Right kidney (tissue), 9 donors: ENCODE measurements at places on chromosomes 2 and 18.
A peak's percentile ranks its signal among the peaks of the same experiment; 100 is the strongest.

GRCh38 chr2:48677450-48677849, 59.8 kb downstream of the GTF2A1L start:
- DNase-seq: no peak

GRCh38 chr18:36993068-36993467, 164.1 kb downstream of the KIAA1328 start:
- DNase-seq: no peak

- no peak for DNase-seq
Observed at GRCh38 chr18:52319424-52319983, 20.5 kb upstream of the DCC start.

DNA sequence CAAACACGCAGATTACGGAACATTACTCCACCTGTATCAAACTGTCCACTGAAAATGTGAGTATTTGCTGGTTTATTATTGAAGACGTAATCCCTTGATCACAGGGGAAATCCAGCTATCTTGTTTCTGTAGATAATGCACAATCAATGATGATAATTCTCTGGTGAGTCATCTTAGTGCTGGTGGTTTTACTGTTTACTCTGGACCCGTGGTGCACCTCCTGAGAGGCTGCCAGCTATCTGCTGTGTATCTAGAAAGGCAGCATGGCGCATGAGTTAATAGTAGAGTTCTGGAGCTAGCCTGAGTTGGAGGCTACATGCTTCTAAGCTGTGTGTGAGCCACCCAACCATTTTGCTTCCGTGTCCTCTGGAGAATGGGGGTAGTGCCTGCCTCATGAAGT, 6.5 kb downstream of the NCAPH start:
- no peak for DNase-seq

- no peak for DNase-seq
Observed at GRCh38 chr18:24089515-24090337, 49.1 kb upstream of the CABYR start.

GRCh38 chr2:73253400-73253799, 19.3 kb downstream of the CCT7 start:
- DNase-seq: no peak

DNA sequence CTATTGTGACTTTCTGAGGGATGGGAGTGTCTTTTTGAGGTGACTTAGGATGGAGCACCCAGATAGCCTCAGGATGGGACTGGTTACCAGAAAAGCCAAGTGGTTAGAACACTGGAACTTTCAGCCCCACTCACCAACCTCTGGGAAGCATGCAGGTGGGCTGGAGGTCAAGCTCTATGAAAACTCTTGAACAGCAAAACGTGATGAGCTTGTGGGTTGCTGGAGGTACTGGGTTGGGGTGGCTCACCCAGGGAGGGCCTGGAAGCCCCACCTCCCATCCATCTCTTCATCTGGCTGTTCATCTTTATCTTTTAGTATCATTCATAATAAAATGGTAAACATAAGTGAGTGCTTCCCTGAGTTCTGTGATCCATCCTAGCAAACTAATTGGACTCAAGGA, 216.4 kb downstream of the SPP2 start:
- DNase-seq: no peak

DNA sequence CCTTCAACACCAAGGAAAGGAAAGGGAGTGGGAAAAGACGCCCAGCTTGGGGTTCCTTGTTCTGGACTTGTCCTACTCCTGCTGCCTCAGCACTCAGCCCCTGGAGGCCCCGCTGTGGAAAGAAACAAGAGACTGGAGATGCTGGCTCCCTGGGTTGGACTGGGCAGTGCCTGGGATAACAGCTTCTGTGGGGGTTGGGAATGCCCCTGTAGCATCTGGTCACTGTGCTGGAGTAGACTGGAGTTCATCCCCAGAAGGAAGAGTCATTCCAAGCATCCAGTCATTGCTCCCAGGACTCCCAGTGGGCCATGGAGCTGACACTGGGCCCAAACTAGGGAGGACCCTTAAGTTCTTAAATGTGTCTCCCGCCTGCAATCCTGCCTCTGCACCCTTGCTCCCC, 129.3 kb upstream of the HAAO start:
- DNase-seq: peak; percentile 12

DNA sequence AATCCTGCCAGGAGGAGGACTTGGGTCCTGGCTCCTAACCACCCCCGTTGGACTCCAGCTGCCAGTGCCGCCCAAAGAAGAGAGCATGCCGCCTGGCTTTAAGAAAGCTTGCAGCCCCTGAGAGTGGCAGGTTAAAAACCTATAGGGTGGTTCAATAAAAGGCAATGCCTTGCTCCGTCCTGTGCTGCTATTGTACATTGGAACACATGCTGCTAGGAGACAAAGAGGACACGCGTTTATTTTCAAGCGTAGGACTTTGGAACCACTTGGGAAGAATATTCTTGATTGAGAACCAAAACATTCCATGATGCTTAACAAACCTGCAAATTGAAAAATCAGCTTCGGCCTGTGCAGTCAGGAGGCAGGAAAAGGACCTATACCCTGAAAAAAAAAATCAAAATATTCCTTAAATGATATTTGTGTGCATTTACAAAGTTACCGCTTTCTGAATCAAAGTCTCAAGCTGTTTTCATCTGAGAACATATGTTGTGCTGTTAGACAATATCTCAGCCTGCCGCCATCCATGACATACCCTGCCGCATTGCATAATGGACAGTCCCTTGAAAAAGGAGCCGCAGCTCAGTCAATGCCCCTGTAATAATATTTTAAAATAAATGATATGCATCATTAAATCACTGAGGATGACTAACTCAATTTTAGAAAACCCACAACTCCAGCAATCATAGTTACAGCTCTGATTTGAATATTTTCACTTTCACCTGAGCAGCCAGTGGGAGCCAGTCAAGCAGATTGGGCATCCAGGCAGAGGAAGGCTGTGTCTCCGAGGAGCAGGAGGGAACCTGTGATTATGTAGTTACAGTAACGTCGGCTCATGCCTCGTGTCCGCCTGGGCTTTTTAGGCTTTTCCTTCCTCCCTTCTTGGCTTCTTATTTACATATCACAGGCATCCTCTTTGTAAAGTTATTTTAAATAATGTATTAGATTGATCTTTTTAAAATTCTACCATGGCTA, 805.6 kb upstream of the FANCL start:
- DNase-seq: no peak

DNA sequence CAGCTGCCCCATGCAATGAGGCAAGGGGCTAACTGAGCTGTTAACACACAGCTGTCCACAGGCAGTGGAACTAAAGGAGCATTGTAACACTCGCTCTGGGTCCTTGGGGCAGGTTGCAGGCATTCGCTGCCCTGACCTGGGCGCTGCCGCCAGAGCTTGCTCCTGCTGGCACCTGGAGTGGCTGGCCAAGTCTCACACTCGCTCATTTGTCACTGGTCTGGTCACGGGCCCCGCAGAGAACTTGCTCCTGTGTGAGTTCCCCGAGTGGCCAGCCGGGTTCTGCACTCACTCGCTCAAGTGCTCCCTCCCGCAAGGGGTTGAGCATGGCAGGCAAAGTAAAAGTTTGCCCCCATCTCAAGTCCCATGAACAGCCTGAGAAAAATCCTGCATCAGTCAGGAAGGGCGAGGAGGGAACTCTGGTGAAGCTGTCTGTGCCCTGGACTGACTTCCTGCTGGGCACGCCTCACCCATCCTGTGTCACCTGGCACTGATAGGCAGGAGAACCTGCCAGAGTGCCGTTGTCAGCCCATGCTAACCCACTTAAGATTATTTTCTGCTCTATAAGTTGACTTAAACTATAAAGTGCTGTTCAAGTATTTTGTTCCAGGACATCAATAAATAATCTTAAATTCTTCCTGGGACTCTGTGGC, 934.8 kb upstream of the GYPC start:
- no peak for DNase-seq

GRCh38 chr2:72050734-72051133, 96.9 kb downstream of the CYP26B1 start:
- no peak for DNase-seq

GRCh38 chr2:110113961-110114591, 1.5 kb downstream of the MALL start:
- no peak for DNase-seq

GRCh38 chr2:68727683-68728375, 6.8 kb upstream of the ARHGAP25 start:
- no peak for DNase-seq

DNA sequence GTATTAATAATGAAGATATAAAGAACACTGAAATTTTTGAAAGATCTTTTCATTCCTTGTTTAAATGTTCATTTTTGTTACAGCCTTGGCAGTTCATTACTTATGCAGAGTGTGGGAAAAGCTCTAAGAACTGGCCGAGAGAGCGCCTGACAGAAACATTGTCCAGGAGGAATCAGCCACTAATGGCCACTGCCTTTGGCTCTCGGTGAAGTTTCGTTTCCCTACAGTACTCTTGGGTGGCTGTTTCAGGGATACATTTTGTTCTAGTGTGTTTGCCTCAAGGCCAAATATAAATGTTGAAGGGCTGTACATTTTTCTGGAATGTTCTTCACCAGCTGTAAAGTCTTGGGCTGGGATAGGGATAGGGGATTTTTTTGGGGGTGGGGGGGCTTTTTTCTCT, 10.7 kb downstream of the SPTBN1 start:
- no peak for DNase-seq

DNA sequence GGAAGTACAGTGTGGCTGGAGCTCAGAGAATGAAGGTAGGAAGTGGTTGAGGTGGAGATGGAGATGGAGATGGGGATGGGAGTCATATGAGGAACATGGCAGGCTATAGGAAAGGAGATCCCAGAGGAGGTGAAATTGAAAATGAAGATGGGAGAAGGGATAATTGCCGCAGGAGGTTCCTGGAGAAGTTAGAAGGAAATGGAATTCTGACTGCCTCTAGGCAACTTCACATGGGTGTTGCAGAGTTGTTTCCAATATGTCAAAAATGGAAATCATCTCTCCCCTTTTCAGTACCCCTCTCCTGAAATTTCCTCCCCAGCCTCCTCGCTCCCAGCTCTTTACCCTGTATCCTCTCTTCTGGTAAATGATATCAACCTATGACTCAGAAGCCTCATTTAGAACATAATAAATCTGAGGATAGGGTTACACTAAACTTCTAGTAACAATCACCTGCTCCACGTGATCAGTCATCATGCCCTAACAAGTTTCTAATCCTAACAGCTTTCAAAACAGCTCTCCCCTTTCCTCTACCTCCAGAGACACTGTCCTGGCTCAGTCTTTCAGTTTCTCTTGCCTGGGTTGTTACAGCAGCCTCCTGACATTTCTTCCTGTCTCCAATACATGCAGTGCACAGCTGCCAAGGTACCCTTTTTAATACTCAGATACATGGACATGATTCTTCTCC, 201.9 kb upstream of the RBMS1 start:
- DNase-seq: no peak

GRCh38 chr2:6864231-6864754, 1.4 kb downstream of the CMPK2 start:
- DNase-seq: no peak

DNA sequence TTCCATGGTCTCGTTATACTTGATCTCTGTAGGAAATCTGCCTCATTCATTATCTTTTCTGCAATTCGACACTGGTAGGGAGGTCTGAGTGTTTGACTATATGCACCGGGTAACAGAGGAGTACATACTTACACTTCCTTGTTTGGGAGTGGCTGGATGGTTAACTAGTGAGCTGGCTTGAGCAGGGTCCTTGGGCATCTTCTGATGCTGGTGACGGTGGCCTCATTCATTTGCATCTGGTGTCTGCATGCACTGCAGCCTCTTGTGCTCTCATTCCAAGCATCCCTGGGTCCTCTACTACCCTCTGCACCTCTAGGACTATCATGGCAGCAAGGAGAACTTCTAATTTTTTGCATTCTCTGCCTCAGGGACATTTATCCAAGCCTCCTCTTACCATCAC, 100.0 kb upstream of the TCF4 start:
- no peak for DNase-seq

GRCh38 chr2:188456114-188456909, 164.6 kb downstream of the GULP1 start:
- no peak for DNase-seq

- no peak for DNase-seq
Observed at GRCh38 chr2:151459358-151459757, 49.7 kb downstream of the RIF1 start.

- no peak for DNase-seq
Observed at GRCh38 chr18:40356168-40356567, 1598.9 kb upstream of the PIK3C3 start.

DNA sequence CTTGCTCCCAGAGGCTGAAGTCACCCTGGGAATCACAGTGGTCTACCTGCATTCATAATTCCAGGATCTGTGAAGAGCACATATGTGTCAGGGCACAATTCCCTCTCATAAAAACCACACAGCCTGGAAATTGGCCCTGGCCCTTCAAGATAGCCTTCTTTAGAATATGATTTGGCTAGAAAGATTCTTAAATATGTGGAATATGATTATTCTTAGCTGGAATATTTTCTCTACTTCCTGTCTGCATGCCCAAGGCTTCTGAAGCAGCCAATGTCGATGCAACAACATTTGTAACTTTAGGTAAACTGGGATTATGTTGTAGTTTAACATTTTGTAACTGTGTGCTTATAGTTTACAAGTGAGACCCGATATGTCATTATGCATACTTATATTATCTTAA, 24.2 kb downstream of the ICOS start:
- DNase-seq: no peak

GRCh38 chr18:30682672-30683071, 359.9 kb downstream of the DSC3 start:
- DNase-seq: no peak

GRCh38 chr18:59631583-59632181, 65.5 kb downstream of the CCBE1 start:
- DNase-seq: no peak

GRCh38 chr2:64574871-64575270, 50.7 kb downstream of the AFTPH start:
- no peak for DNase-seq

GRCh38 chr18:80178935-80179818, 68.1 kb downstream of the PARD6G start:
- no peak for DNase-seq

DNA sequence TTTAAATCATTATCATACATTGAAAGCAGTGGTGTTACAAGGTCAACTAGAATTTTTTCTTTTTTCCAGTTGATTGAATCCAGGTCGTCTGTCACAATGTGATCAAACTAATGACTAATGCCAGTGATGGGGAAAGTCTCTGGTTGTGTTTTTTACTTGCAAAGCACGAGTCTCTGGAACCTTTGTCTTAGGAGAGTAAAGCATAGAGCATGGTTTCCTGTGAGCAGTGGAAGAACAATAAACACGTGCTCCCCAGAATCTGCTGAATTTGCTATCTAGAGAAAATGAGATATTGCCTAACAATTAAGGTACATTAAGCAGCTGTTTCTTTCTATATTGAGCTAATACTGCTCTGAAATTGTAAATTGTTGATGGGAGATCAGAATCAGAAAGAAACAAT, 1332.4 kb upstream of the TMEFF2 start:
- no peak for DNase-seq

- DNase-seq: peak; percentile 56
Observed at GRCh38 chr2:235106874-235107639, 155.2 kb downstream of the SH3BP4 start.

GRCh38 chr18:31943878-31944816, 1.2 kb upstream of the TRAPPC8 start:
- DNase-seq: no peak

GRCh38 chr2:171972329-171972982, 27.3 kb upstream of the METAP1D start:
- DNase-seq: no peak

GRCh38 chr2:121472470-121472993, 58.1 kb upstream of the RNU4ATAC start:
- no peak for DNase-seq
